ENCODE measurements at places on chromosomes 12 and 14.

DNA sequence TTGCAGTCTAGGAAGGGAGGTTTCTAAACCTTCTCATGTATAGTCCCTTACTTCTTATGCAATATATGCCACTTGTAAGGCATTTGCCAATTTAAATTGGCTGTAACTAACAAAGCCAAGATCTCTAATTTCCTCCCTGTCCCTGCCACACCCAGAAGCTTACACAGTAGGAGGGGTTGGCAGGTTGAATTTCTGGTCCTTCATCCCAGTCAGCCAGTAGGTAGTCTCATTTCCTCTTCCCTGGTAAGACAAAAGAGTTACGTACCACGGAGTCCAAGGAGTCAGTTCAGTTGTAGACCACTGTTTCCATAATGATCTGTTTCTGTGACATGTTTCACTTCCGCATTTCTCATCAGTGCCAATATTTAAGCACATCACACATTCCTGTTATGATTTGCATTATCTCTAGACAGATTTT, 47.0 kb upstream of the PLBD1 start:
- no peak for DNase-seq

DNA sequence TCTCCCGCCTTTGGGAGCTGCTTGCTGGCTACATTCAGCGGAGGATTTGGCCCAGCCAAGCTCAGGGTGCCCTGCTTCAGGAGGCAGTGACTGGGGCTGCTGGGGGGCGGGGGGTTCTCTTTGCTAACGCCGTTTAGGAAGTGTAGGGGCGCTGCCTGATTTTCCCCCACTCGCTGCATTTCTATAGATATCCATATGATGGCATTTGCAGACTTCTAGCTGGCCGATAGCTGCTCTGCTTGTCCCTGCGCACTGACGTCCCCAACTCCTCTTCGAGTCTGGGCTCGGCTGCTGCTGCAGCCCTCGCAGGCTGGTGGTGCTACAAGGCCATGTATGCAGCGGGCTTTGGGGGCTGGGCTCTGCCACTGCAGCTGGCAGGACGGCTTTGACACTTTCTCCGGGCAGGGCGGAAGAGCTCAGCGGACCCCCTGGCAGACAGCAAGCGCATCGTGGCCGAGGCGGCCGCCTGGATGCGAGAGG, 3.1 kb downstream of the LRFN5 start:
- no peak for DNase-seq

GRCh38 chr12:80861641-80862378, 75.9 kb downstream of the LIN7A start:
- DNase-seq: no peak

GRCh38 chr12:64028541-64028940, 184.0 kb downstream of the SRGAP1 start:
- DNase-seq: no peak

- DNase-seq: no peak
Measured at GRCh38 chr12:39675263-39675662, 55.7 kb upstream of the ABCD2 start.

- DNase-seq: no peak
Measured at GRCh38 chr14:24252289-24253124, 10.1 kb upstream of the TINF2 start.

DNA sequence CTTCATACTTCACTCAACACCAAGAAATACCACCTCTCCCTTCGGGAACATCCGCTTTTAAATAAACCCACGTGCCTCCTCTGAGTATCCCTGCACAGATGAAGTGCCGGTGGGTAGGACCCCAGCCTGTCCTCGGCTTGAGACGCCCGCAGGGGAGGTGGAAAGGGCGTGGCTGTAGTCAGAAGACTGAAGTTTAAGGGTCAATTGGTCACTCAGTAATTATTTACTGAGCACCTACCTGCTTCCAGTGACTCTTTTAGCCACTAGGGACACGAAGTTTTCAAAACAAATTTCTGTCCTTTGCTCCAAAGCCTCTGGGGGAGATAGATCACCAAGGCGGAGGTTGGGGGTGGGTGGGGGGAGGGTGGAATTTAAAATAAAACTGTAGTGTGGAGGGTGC, 309.4 kb downstream of the VRK1 start:
- no peak for DNase-seq

DNA sequence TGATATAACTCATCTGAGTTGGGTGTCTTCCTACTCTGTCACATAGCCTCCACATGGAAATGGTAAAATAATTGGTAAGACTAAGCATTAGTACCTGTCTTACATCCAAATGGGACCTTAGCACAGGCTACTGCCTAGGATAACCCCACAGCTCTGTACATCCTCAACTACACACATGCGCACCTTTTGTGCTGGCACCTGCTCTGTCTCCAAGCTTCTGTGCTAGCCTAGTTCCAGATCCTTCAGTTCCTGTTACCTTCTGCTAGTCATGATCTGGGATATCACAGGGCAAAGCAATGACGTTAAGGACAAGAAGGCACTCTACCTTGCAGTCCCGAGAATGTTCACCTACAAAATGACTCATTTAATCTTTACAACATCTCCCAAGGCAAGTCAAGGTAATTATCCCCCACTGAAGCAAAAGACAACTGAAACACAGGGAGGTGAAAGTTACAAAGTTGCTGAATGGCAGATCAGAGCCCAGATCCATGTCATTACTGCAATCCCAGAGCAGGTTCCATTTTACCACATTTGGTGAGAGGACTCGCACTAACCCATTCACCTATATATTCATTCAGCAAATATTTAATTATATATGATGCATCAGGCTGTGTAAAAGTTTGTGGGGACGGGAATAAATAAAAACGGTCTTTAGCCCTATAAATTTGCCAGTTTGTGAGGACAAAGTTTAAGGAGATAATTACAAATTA, 61.7 kb downstream of the PPM1H start:
- DNase-seq: no peak

- no peak for DNase-seq
Measured at GRCh38 chr14:85399186-85399585, 130.8 kb upstream of the FLRT2 start.

GRCh38 chr12:115267464-115267863, 583.5 kb upstream of the TBX3 start:
- no peak for DNase-seq

Measured in cortex of kidney (tissue), 1 donor.